ENCODE measurements at places on chromosomes 11 and 22.

GRCh38 chr11:43404836-43405479 lies 46.2 kb downstream of the TTC17 start:
- no peak for DNase-seq

GRCh38 chr22:22870577-22871404 lies 16.8 kb upstream of the IGLL5 start:
- DNase-seq = no peak

- peak; percentile 40 for DNase-seq
Observed at GRCh38 chr22:31969789-31970489, 25.6 kb downstream of the YWHAH start.

DNA sequence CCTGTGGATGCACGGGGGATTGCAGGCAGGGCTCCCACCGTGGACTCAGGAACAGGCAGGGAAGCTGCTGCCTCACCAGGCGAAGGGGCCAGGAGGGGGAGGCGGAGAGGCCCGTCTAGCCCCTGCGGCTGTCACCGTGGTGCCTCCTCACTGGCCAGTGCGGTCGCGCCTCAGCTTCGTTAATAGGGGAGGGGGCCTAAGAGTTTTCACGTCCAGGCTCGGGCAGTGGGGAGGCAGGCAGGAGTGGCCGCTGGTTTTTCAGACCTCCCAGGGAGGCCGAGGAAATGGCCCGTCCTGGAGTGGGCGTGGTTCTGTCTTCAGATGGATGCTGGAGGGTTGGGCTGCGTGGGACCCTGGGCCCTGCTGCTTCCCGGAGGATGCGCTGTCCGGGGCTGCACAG lies 91.1 kb upstream of the B3GAT1 start:
- DNase-seq = no peak

DNA sequence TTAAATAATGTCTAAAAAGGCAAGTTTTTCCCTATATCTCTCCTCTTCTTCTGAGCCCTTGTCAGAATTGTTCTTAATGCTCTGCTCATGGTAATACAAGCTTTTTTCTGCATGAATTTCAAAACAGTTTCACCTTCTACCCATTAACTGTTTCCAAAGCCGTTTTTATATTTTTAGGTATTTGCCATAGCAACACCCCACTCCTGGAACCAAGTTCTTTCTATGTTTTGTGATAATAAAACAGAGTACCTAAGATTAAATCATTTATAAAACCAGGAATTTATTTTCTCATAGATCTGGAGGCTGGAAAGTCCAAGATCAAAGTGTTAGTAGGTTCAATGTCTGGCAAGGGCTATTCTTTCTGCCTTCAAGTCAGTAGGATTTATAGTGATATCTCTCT lies 497.4 kb downstream of the ETS1 start:
- DNase-seq = no peak

- no peak for DNase-seq
Observed at GRCh38 chr11:61949169-61950034, 749 bp upstream of the BEST1 start.

GRCh38 chr22:17228725-17229126 lies 9.5 kb upstream of the ADA2 start:
- DNase-seq = no peak

- no peak for DNase-seq
Observed at GRCh38 chr22:31400023-31400397, 606 bp downstream of the DRG1 start.

DNA sequence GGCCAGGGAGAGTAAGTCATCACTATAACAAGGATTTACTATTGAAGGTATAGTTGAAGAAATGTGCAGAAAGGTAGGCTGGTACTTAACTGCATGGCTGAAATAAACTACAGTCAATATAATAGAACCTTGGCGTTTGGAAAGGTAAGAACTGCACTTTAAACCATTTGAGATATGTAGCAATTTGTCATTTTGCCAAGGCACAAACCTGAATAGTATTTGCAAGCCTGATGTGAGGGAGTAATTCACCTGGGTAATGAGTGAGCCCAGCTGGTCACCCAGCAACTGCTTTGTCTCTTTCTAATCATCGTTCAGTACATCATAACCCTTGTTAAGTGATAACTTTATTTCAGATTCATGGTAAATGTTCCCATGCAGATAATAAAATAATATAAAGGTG lies 62.3 kb upstream of the SCUBE2 start:
- DNase-seq = no peak

DNA sequence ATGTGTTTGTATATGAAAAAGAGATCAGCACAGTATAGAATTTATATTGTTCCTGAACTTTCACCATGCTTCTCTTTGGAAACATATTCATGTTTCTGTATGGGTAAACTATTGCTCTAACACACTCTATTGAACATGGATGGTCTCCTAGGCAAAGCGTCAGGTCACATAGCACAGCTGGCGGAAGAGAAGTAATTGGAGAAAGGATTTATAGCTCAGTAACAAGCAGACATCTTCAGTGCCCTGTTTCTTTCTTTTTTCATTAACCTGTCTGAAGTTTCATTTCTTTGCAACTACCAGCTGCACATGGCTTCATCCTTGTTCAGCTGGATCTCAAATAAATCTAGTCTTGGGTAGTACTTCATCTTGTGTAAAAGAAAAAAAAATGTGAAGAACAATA lies 84.4 kb upstream of the TRPC6 start:
- no peak for DNase-seq

DNA sequence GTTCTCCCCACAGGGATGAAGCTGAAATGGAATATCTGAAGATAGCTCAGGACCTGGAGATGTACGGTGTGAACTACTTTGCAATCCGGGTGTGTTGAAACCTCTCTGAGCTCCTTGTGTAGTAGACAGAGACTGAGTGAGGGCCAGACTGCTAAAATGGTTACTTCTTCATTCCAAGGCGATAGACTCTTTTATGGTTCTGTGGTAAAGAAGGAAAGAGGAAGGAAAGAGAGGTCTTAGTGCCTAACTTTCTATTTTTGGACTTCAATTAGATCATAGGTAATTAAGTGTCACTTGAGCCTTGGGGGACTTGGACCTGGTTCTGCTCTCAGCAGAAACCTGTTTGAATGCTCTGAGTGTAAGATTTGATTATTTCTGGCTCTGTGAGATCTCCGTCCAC lies 54.7 kb downstream of the NF2 start:
- DNase-seq = no peak

GRCh38 chr11:105224482-105225253 lies 85.1 kb upstream of the CARD18 start:
- DNase-seq = no peak

DNA sequence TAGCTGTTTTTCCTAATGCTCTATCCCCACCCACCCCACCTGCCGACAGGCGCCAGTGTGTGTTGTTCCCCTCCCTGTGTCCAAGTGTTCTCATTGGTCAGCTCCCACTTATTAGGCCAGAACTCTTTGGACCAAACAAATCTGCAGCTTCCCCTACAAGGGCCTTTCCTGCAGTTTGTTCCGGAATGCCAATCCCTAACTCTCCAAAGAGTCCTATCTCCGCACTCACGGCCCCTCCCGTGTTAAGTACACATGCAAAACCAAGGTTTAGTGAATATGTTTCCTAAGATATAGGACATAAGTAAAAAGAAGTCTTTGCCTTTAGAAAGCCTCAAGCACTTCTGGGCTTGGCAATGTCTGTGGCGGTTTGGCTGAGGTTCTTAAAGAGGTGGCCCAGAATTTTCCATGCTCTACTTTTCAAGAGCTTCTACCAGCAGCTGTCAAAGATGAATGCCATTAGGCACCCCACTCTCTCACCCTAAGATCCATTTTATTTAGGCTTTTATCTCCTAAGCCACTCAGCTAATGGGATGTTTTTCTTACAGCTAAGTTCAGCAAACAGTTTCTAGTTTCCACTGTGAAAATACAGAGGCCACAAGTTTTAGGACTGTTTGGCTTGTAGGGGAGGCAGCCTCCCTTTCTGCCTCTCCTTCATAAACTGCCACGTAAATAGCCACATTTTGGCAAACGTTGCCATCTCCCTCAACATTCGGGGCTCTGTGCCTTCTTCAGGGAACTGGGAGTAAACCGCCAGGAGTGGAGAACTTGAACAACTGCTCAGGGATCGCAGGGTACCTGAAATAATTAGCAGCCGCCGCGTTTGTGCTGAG lies 1.6 kb downstream of the CD59 start:
- DNase-seq = no peak

DNA sequence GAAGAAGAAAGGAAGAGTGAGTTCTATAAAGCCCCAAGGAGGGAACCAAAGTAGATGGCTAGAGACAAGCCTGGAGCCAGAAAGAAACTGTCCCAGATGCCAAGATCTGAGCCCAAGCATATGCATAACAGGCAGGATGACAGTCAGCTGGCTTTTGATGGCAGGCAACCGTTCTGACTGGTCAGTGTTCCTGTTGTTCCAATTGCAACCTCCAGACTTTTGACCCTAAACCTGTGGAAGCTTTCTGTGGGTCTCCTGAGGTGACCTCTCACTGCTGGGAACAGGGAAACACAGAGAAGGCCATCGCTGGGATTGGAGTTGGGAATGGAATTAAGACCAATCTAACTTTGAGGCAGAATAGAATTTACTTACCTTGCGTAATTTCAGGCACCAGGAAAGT lies 21.6 kb upstream of the NNMT start:
- no peak for DNase-seq

GRCh38 chr22:26466196-26466595 lies 17.4 kb downstream of the HPS4 start:
- no peak for DNase-seq

DNA sequence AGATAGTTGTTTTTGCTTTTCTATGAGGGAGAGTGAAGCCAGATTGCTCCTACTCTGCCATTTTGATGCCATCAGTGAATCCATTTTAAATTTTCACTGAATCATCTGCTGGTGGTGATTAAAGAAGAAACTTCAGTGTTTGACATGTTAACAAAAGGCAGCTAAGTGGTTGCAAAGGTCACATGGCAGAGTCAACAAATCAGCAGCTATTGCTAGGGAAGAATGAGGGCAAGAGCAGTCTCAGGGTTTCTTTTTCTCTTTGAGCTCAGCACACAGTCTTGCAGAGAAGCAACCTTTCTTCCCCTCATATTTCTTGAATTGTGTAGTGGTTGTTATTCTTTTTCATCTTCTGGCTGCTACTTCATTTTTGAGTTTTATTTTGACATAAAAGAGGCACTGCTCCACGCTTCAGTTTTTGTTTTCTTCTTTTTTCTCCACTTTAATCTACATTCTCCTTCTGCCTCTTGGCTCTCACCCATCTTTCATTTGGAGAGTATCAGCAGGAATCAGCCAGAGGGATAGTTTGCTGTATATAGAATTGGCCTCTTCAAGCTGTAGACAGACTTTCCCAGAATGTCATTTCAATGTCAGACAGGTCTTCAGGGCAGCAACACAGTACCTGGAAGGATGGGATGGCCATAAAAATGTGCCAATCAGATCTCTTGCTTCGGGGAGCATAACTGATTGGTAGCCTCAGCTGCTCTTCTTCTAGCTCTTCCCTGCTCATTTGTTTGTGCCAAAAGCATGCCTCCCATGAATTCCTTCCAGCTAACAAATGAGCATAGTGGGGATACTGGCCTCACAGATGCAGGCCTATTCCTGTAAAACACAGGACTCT lies 153.9 kb downstream of the TRPC6 start:
- DNase-seq = no peak

- no peak for DNase-seq
Observed at GRCh38 chr11:47378010-47378835, at the start of gene SPI1. SPI1 (minus strand) TSS chr11:47378547; CDS start chr11:47378353, 194 bp downstream.

GRCh38 chr11:69511358-69512055 lies 30.0 kb downstream of the LINC01488 start:
- DNase-seq = no peak

- DNase-seq = peak; percentile 65
Observed at GRCh38 chr11:64743591-64744543, at the start of gene RASGRP2. RASGRP2 (minus strand) TSS chr11:64744142; CDS start chr11:64742866, 1,276 bp downstream.

DNA sequence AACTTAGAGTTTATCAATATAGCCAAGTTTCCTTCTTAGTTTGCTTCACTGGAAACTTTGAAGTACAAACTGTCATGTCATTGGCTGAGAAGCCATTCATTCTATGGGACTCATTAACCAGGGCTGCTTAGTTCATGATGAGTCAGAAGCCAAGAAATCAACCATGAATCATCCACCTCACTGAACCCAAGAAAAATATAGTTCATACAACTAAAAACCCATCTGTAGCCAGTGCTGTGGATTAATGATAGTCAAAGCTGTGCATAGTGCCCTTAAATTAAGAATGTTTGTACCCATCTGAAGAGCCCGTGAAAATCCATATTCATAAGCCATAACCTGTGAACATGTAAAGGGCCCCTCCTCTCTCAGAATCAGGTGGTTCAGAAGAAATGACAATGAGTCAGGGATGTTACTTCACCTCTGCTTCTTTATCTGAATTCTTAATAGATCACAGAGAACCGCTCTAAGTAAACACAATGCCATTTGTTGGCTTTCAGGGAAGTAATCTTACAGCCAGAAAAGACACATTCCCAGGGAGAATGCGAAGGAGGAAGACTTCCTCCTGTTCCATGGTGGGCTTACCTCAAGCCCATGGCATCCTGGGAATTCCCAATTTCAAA lies 25.4 kb downstream of the MMP20 start:
- peak; percentile 19 for DNase-seq

GRCh38 chr11:102260241-102260640 lies 57.0 kb upstream of the BIRC3 start:
- DNase-seq = no peak

DNA sequence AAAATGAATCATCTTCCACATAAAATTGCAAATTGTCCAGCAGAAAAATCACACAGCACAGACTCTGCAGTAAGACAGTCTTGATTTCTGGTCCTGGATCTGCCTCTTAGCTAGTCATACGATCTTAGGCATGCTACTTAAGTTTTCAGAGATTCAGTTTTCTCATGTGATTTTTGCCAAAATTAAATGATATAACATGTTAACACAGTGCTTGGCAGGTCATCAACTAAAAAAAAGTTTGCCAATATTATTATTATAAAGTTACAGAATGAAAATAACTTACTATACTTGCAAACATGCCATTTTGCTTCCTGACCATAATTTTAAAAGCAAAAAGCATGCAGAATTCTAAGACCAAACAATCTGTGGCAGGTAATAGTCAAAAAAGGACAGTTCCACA lies 15.1 kb downstream of the RAB30 start:
- no peak for DNase-seq

DNA sequence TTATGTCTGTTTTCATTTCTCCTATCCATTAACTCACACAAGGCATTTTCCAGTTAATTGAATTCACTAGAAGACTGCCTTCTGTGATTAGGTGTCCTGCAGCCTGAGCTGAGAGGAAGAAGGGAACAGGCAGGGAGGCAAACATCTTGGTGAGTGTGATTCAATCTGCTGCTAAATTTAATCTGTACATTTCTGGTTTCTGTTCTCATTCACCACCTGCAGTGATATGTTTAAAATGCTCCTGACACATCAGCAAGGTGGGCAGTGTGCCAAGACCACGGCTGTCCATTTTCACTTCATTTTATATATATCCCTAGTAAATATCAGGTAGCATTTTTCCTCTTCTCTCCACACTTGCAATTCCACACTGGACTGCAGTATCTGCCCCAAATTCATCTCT lies 416.5 kb downstream of the TMEM135 start:
- DNase-seq = no peak

- no peak for DNase-seq
Observed at GRCh38 chr11:104556606-104557301, 341.5 kb downstream of the CASP12 start.

GRCh38 chr11:29435421-29435820 lies 581.4 kb downstream of the KCNA4 start:
- no peak for DNase-seq
